T-helper 17 cell (primary cell): ENCODE measurements at places on chromosomes 3 and 15.
A peak's percentile ranks its signal among the peaks of the same experiment; 100 is the strongest.

DNA sequence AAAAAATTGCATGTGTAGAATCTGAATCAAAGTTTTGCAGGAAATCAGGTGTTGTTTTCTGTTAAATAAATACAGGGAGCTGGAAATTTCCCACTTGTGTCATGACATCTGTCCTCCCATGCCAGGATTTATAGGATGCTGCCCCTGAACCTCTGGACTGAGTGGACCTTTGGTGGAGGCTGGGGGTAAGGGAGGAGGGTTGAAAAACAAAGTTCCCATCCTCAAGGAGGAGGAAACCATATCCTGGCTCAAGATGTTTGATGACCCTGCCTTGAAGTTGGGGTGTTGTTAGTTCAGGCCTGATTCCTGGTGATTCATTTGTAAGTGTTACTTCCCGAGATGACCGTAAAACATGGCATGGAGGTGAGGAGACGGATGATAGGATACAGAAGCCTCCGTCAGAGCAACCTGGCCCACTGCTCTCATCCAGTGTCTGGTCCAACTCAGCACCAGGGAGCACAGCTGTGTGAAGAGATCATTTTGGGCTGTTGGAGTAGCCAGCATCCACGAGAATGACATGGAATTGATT is 223.6 kb downstream of the CACNA2D3 start:
- no peaks in the 10 kb centered on the region for H3K36me3 ChIP-seq
- H3K4me3 ChIP-seq = no peak overlapping the region
- DNase-seq = no peak
- no peaks in the 10 kb centered on the region for H3K4me1 ChIP-seq
- H3K27me3 ChIP-seq = peaks cover 11% of the 10 kb centered on the region

DNA sequence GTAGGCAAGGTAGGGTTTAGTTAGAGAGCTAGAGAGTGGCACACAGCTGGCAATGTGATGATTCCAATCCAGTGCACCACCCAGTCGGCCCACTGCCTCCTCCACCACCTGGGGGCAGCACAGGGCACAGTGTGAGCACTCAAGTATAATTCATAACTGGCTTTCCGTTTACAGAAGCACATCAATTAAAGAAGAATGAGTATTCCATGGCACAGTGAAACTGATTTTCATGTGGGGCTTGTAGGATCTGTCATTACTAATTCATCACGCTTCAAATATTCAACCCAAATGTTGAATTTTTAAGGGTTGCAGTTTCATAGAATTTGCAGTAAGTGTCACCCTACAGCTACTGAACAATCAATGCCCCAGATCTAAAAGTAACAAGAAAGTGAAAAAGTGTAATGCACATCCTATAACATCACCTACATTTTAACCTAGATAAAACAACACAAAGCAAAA is 149.9 kb downstream of the IGSF11 start:
- peak; percentile 74 for DNase-seq
- H3K36me3 ChIP-seq = peaks cover 5% of the 10 kb centered on the region
- H3K27ac ChIP-seq = no peak overlapping the region
- H3K27me3 ChIP-seq = peaks cover 44% of the 10 kb centered on the region
- peaks cover 15% of the 10 kb centered on the region for H3K4me1 ChIP-seq
- no peak overlapping the region for H3K4me3 ChIP-seq

DNA sequence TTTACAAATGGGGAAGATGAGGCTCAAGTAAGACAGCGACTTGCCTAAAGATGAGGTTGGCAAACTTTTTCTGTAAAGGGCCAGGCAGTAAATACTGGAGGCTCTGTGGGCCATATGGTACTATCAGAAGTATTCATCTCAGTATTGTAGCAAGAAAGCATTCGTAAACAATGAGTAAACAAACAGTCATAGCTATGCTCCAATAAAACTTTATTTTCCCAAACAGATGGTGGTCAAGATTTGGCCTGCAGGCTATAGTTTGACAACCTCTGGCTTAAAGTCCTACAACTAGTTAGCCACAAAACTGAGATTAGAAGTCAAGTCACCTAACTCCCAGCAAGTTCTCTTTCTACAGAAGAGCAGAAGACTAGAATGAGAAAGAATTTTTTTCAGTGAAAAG is 177.0 kb upstream of the NECTIN3 start:
- H3K4me1 ChIP-seq = peaks cover 2% of the 10 kb centered on the region
- peaks cover 3% of the 10 kb centered on the region for H3K36me3 ChIP-seq
- DNase-seq = no peak
- no peak overlapping the region for H3K4me3 ChIP-seq
- H3K27me3 ChIP-seq = no peaks in the 10 kb centered on the region

- H3K4me3 ChIP-seq = no peak overlapping the region
- no peak for DNase-seq
- H3K36me3 ChIP-seq = peaks cover 3% of the 10 kb centered on the region
- no peak overlapping the region for H3K27ac ChIP-seq
- H3K4me1 ChIP-seq = peaks cover 7% of the 10 kb centered on the region
- peaks cover 7% of the 10 kb centered on the region for H3K27me3 ChIP-seq
Measured at GRCh38 chr15:66673410-66674322, 28.4 kb upstream of the SMAD6 start.

- no peak overlapping the region for H3K4me3 ChIP-seq
- peaks cover 8% of the 10 kb centered on the region for H3K4me1 ChIP-seq
- peak overlapping the region; percentile 62 for H3K27ac ChIP-seq
- no peak for DNase-seq
Measured at GRCh38 chr3:13045904-13046568, 27.2 kb downstream of the IQSEC1 start.

DNA sequence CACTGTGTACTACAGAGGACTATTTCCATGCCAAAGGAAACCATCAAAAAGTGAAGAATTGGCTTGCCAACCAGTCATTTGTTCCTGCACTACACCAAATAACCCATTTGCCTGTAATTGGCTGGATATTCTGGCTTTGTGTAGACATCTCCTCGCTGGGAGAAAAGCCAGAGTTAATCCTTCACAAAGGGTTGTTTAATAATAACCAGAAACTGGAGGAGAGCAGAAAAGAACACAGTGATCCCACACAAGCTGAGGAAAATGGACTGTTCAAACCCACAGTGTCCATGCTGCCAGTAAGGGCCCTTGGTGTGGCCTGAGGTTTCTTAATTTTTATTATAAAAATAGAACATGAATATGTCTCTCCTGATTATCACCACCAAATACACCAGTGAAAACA is 294.0 kb downstream of the RORA start:
- no peak for DNase-seq
- H3K4me1 ChIP-seq = peaks cover 17% of the 10 kb centered on the region
- H3K27me3 ChIP-seq = no peaks in the 10 kb centered on the region
- no peak overlapping the region for H3K4me3 ChIP-seq
- H3K27ac ChIP-seq = no peak overlapping the region
- no peaks in the 10 kb centered on the region for H3K36me3 ChIP-seq

GRCh38 chr3:180062771-180063170 is 26.0 kb upstream of the PEX5L start:
- no peaks in the 10 kb centered on the region for H3K36me3 ChIP-seq
- no peak overlapping the region for H3K27ac ChIP-seq
- no peaks in the 10 kb centered on the region for H3K4me1 ChIP-seq
- no peak for DNase-seq
- peaks cover 6% of the 10 kb centered on the region for H3K27me3 ChIP-seq

- H3K27ac ChIP-seq = no peak overlapping the region
- H3K4me3 ChIP-seq = no peak overlapping the region
- no peak for DNase-seq
Measured at GRCh38 chr3:168968609-168969008, 694.9 kb downstream of the MECOM start.

GRCh38 chr3:115862099-115862498 is 238.8 kb downstream of the GAP43 start:
- H3K36me3 ChIP-seq = no peaks in the 10 kb centered on the region
- H3K4me3 ChIP-seq = no peak overlapping the region
- H3K27me3 ChIP-seq = peaks cover 72% of the 10 kb centered on the region
- DNase-seq = no peak
- H3K4me1 ChIP-seq = no peaks in the 10 kb centered on the region
- no peak overlapping the region for H3K27ac ChIP-seq

DNA sequence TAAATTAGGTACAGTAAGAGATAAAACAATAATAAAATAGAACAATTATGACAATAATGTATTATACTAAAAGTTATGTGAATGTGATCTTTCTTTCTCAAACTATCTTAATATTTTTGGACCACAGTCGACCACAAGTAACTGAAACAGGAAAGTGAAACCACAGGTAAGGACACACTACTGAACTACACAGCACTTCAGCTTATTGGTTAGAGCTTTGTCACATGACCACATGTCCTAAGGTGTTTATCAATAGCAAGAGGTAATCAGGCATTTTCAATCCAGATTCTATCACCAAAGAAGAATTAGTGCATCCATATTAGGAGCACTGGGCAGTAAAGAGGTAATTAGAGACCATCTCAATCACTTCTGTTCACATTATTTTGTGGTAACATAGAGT is 392.8 kb downstream of the RSL24D1 start:
- no peaks in the 10 kb centered on the region for H3K36me3 ChIP-seq
- DNase-seq = no peak
- no peak overlapping the region for H3K4me3 ChIP-seq
- H3K27me3 ChIP-seq = no peaks in the 10 kb centered on the region

GRCh38 chr3:93988283-93988682 is 8.3 kb downstream of the ARL13B start:
- no peaks in the 10 kb centered on the region for H3K27me3 ChIP-seq
- no peak overlapping the region for H3K27ac ChIP-seq
- no peak for DNase-seq
- H3K4me1 ChIP-seq = peaks cover 3% of the 10 kb centered on the region
- H3K36me3 ChIP-seq = no peaks in the 10 kb centered on the region
- no peak overlapping the region for H3K4me3 ChIP-seq

DNA sequence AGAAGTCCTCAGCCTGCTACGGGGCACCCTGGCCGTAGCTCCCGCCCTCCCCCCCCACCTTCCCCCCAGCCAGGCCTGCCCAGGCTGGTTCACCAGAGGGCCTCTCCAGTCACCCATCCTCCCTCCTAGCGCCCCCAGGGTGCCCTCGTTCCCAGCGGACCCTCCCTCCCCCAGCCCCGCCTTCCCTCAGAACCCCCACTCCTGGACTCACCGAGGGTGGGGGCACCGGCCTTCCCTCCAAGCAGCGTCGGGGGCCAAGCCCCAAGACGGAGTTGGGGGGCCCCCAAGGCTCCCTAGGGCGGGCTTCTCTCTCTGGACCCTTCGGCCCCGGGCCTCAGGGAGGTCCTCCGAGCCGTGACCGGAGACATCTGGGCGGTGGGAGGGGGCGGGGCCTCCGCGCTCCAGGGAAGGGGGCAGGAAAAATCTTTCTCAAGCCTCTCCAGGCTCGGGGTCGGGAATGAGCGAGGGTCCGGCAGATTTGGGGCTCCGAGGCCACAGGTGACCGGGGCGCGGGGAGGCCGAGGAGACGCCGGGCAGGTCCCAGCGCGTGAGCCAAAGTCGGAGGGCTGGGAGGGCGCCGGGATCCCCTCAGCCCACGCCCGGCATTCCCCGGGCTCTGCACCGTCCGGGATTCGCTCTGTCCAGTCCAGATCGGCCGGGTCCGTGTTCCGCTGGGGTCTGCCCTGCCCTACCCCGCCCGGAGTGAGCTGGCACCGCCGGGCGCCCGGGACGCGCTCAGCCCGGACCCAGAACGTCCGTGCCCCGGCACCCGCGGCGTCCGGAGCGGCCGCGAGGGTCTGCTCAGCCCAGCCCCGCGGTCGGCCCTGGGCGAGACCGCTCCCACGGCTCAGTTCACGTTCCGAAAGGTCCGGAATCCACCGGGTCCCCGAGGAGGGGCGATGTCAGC is 999 bp downstream of the INSYN1 start:
- no peak for DNase-seq
- no peak overlapping the region for H3K4me3 ChIP-seq
- no peak overlapping the region for H3K27ac ChIP-seq
- peaks cover 16% of the 10 kb centered on the region for H3K36me3 ChIP-seq

DNA sequence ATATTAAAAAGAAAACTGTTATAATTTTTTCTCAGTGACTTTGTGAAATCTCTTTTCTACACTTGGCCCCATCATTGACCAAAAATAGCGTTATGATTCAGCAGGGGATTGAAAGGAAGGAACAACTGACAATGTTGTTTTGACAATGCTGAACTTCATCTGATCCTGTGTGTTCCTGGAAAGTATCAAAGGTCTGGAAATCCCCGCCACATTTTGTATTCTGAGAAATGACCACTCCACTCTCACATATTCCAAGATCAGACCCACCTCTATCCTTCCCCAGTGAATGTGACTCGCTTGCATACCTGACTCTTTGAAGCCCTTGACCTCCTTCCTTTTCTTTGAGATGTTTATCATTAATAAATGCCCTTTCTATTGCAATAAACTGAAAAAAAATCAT is 9.7 kb upstream of the RIOX2 start:
- peak overlapping the region; percentile 41 for H3K27ac ChIP-seq
- no peak overlapping the region for H3K4me3 ChIP-seq
- no peak for DNase-seq
